ENCODE measurements at places on chromosomes 2 and 18.

DNA sequence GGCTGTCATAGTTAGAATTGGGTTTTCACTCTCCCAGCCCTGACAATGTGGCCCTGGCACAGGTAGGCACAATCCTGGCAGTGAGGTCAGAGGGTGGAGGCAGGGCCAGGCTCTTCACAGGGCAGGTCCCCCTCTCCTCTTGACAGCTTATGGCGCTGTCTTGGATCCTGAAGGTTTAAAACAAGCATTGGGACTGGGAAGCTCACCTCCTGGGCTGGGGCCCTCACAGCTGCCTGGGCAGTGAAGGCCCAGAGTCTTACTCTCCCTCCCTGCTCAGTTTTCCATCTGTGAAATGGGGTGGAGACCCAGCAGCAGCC is 23.3 kb downstream of the LBH start:
- no peak for DNase-seq

DNA sequence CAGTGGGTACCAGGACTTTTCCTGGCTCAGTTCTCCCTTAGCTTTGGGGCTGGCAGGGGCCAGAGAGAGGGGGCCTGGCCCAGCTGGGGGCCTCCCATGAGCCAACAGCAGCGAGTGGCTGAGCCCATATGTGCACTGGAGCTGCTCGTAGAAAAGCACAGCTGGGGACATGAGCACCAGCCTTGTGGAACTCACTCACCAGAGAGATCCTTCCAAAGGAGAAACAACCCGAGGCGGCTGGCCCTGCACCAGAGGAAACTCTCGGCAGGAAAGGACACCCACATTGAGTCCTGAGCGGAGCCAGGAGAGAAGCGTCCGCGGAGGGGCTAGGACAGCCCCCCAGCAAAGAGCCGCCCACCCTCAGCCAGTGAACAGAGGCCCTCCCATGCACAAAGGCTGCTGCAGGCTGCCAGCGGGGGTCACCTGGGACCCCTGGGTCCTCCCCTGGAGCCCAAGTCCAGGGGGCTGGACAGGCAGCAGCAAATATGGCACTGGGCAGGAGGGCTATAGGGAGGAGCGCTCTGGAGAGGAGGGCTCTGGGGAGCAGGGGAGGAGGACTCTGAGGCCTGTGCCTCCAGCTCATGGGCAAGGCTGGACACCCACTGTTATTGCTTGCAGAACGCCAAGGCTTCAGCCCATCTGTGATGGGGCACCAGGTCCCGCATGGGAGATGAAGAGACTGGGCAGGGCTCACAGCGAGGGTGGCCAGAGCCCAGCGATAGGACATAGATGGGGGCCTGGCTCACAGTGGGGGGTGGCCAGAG is 42.1 kb upstream of the SNED1 start:
- DNase-seq = peak; percentile 22

GRCh38 chr18:4251873-4252272 is 203.2 kb downstream of the DLGAP1 start:
- DNase-seq = no peak

DNA sequence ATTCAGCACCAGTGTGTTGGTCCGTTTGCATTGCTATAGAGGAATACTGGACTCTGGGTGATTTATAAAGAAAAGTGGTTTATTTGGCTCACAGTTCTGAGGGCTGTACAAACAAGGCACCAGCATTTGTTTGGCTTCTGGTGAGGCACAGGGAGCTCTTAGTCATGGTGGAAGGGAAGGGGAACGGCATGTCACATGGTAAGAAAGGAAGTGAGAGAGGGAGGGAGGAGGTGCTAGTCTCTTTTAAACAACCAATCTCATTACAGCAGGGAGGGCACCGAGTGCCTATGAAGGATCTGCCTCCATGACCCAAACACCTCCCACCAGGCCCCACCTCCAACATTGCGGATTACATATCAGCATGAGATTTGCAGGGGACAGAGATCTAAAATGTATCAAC is 143.9 kb upstream of the DLX2 start:
- DNase-seq = no peak

- peak; percentile 74 for DNase-seq
Observed at GRCh38 chr18:28287146-28287545, 110.2 kb upstream of the CDH2 start.

GRCh38 chr18:21056545-21056944 is 55.1 kb downstream of the ROCK1 start:
- DNase-seq = no peak

Data from H9 (cell line).